ENCODE measurements at places on chromosomes 2 and 18. TPM values are rescaled to one million over a fixed set of nuclear protein-coding genes. Genes with fewer than 3 reads are reported as not detected.

ATP6V1B1 gene
- total RNA-seq = not detected

- no peak for DNase-seq
These were observed 46.6 kb upstream of the CTLA4 start for GRCh38 chr2:203820969-203821368.

- no peak for DNase-seq
These were observed 74.3 kb downstream of the HRH4 start for GRCh38 chr18:24534737-24535136.

DNA sequence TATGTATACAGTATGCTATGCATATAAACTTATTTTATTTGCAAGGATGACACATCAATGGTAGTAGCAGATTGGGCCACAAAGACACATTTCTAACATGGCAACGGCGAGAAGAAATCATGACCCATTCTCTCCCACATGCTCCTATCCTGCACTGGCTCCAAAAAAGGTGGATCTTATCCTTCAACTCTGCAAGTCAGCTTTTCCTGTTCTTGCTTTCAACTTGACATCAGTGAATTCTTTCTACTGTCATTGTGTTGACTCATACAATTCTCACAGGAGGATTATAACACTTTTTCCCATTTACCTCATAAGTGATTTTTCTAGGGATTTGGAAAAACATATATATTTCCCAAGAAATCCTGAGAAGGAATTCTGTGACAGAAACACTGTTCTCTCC lies 53.1 kb downstream of the ACVR1 start:
- DNase-seq = no peak

- DNase-seq = no peak
These were observed 236.3 kb upstream of the FSIP2 start for GRCh38 chr2:185502351-185502750.

- no peak for DNase-seq
These were observed 238.9 kb upstream of the ID2 start for GRCh38 chr2:8442833-8443486.

GRCh38 chr2:103773884-103774283 lies 1012.1 kb downstream of the TMEM182 start:
- DNase-seq = peak; percentile 58

GRCh38 chr2:53969285-53969967 lies 1.4 kb downstream of the PSME4 start:
- DNase-seq = peak; percentile 56
